Posterior vena cava (tissue), 2 donors: ENCODE measurements at places on chromosomes 2 and 18. TPM values are rescaled to one million over a fixed set of nuclear protein-coding genes. Genes with fewer than 3 reads are reported as not detected.
A peak's percentile ranks its signal among the peaks of the same experiment; 100 is the strongest.

GRCh38 chr2:39667104-39667885 lies 1.6 kb downstream of the TMEM178A start:
- DNase-seq = no peak

- no peak for DNase-seq
Observed at GRCh38 chr2:114472726-114473125, 30.3 kb downstream of the DPP10 start.

- no peak for DNase-seq
Observed at GRCh38 chr2:62627667-62628066, 77.8 kb upstream of the EHBP1 start.

GRCh38 chr18:5420906-5421305 lies 122.9 kb downstream of the EPB41L3 start:
- no peak for DNase-seq

GRCh38 chr18:35242426-35242825 lies 1.6 kb downstream of the ZNF397 start:
- DNase-seq = no peak

DNA sequence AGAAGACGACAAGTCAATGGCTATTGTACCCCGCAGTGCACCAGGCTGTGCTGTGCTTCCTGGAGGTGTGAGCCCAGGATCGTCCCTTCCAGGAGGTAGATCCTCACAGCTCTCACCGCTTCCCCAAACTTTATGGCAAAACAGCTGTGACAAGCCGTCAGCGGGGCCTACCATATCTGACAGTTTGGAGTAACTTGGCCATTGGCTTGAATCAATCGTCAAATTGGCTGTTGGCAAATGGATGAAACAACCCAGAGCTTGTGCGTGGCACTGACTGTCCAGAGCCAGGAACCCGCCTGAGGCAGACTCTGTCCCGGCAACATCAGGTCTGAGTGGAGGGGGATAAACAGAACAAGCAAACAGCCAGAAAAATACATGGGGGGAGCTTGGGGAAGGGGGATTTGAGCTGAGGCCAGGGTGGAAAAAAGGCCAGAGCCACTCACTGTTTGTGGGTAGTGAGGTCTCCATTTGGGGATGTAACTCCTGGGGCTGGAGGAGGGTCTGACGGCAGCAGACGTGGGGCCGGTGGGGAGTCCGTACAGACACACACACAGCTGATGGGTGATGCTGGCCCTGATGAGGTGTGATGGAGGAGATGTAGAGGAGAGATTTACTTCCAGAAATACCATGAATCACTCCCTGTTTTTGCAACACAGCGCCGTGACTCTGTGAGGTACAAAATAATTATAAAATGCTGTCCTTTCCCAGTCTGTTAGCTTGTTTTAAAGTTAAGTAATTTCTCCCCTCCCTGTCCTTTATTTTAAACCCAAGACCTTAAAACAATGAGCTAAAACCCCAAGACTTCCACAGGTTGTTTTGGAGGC lies 174.8 kb downstream of the TWIST2 start:
- peak; percentile 45 for DNase-seq

- no peak for DNase-seq
Observed at GRCh38 chr2:174597345-174598047, at the start of gene WIPF1. Gene WIPF1 (minus strand): TSS chr2:174597804. CDS start chr2:174585573, 12,231 bp downstream.

DNA sequence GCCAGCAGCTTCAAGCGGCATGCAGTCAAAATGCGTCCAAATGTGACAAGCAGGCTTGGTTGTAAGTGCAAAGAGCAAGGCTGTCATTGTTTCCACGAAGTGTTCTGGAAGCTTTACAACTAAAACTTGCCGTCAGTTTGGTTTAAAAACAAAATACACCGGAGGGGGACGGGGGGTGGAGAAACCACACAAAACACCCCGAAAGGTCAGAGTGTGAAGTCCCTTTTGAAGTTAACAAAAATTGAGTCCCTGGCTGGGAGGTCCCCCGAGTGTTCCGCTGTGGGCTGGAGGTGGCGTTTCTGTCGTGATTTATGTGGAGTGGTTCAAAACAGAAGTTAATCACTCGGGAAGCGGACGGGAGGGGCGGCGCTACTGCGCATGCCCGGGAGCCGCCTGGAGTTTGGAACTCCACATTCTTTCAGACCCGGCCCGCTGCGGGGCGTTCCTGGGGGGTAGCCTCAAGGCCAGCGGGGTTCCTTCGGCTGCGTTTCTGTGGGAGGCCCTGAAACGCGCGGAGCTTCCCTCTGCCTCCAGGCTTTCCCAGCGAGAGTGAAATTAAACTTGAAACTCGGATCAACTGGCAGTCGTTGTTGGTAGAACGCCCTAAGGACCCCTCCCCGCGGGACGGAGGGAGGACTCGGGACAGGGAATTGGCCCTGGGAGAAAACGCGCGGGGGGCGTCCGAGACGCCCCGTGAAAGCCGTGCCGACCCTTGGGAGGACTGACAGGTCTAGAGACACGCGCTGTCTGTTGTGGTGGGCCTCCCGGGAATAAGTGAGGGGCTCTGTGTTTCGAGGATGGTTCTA lies 1.4 kb downstream of the TGIF1 start:
- peak; percentile 98 for DNase-seq

- no peak for DNase-seq
Observed at GRCh38 chr18:62784966-62785413, 69.6 kb downstream of the PHLPP1 start.

- no peak for DNase-seq
Observed at GRCh38 chr2:205858881-205859441, 176.7 kb downstream of the NRP2 start.

- no peak for DNase-seq
Observed at GRCh38 chr2:214471990-214472389, 61.1 kb downstream of the VWC2L start.

- no peak for DNase-seq
Observed at GRCh38 chr2:202723746-202724145, 89.0 kb downstream of the FAM117B start.

- DNase-seq = peak; percentile 98
Observed at GRCh38 chr18:79951545-79952455, at the start of gene SLC66A2. Gene SLC66A2 (minus strand): TSS chr18:79951653. CDS start chr18:79950926, 727 bp downstream.

GRCh38 chr2:7982054-7982453 lies 699.8 kb upstream of the ID2 start:
- DNase-seq = no peak

- DNase-seq = peak; percentile 83
Observed at GRCh38 chr2:120177001-120177621, 46.1 kb downstream of the TMEM185B start.

DNA sequence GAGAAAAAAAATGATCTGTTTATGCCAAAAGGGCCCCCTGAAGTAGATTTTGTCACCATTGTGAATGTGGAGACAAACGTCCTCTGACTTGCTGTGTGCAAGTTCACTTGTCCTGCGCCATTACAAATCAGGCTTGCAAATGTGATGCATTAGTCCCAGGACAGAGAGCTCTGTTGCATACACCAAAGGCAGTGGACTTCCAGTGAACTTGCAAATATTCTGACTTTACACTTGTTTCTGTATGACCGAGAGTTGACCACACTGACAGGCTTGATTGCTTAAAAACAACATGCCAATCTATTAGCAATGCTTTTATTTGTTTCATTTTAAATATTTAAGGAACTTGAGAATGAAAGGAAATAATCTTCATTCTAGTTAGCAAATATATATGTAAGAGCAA lies 293.2 kb downstream of the PLCL1 start:
- no peak for DNase-seq

GRCh38 chr2:10300328-10300920 lies 2.3 kb upstream of the HPCAL1 start:
- DNase-seq = no peak

DNA sequence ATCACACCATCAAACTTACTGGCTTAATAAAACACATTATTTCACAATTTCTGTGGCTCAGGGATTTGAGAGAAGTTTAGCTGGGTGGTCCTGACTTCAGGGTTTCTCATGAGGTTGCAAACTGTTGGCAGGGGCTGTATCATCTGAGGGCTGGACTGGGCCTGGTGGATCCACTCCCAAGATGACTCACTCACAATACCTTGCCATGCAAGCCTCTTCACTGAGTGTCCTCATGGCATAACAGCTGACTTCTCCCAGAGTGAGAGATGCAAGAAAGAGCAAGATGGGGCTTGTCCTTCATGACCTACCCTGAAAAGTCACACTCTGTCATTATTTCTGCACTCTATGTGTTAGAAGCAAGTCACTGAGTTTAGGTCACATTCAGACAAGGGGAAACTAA lies 73.8 kb downstream of the AQP4 start:
- no peak for DNase-seq

DNA sequence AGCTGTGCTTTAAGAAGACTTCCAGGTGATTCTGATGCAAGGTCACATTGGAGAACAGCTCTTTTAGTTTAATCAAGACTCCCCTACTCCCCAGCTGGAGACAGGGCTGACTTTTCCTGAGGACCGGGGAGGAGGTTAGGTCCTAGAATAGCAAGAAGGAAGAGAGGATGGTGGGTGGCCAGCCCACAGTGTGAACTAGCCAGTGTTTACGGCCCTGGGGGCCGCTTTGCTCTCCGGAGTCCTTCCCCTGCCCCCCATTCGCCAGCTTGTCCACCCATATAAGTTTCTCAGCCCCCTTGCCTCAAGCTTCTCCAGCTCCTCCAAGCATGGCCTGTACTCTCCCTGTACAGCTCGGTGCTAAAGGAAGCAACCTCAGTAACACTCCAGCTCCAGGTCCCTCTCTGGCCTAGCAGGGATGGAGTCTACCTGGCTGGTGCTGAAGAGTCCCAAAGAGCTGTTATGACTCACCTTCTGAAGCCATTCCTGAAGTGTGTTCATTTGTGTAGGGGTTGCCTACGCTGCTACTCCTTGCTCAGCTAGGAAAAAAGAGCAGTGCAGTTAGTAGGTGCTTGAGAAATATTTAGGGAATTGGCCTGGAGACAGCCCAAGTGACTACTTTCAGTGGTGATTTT lies 7.9 kb downstream of the INPP4A start:
- DNase-seq = no peak

GRCh38 chr2:174383796-174384195 lies 11.7 kb upstream of the SCRN3 start:
- no peak for DNase-seq

- peak; percentile 90 for DNase-seq
Observed at GRCh38 chr2:172674034-172674967, 61.3 kb upstream of the RAPGEF4 start.

DNA sequence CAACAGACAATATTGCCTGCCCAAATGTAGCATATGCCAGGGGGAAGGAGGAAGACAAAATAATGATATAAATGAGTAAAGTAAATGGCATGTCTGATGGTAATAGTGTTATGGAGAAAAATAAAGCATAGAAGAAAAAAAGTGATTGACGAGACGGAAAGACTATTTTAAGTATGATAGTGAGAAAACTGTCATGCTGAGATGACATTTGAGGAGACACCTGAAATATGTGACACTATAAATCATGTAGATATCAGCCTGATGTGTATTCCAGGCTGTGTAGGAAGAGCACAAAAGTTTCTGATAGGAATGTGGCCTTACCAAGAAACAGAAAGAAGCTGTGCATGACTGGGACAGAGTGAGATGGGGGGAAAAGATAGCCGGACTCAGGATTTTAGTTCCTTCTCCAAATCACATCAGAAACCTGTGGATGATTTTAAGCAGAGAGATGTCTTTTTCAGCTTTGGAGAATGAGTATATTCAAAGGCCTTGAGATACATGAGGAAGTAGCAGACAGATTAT lies 387.3 kb upstream of the SYT4 start:
- no peak for DNase-seq

GRCh38 chr18:9772847-9773677 lies 65.0 kb downstream of the RAB31 start:
- no peak for DNase-seq

GRCh38 chr2:70890469-70891065 lies 45.1 kb upstream of the ATP6V1B1 start:
- DNase-seq = no peak

DNA sequence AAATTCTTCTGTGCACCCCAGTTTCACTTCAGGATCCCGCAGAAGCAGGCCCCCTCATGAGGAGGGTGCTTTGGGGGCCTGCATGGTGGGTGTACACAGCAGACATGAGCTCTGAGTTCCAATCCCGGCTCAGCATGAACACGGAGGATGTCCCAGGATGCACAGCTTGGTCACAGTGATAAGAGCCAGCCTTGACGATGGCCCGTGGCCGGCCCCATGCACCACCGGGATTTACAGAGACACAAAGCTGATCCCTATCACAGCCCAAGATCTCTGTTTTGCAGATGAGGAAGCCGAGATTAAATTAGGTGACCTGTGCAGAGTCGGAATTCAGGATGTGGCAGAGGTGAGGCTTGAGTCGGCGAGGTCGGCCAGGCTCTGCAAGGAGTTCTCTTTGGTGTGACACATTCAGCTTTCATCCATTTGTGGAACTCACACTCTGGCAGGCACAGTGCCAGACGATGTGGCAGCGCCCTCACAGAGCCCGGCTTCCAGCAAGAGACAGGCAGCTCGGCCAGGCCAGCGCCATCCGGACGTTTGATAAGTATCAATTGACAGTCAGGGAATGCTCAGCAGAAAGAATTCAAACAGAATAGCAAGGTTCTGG lies 456.3 kb upstream of the MYT1L start:
- DNase-seq = no peak

- DNase-seq = no peak
Observed at GRCh38 chr2:142119347-142119746, 11.5 kb downstream of the LRP1B start.

DNA sequence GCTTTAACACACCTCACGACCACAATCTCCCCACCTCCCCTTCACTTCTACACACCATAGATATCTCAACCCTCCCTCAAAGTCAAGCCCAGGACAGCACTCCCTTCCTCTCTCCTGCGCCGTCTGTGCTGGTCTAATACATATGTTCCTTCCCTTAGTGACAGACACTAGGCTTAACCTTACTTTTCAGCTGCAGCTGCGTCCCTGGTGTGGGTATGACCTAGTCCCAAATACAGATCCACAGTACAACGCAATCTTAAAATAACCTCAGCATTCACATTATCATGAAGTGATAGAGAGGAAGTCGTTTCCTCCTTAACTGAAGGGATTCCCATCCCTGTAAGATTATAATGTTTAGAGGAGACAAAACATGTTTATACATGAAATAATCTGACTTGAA lies 192.7 kb upstream of the TANK start:
- DNase-seq = no peak

- DNase-seq = no peak
Observed at GRCh38 chr2:6309415-6310255, 556.1 kb downstream of the CMPK2 start.

- peak; percentile 83 for DNase-seq
Observed at GRCh38 chr2:134120406-134120732, 133.5 kb upstream of the MGAT5 start.

SNRNP200 gene
- total RNA-seq = 67.2 TPM

COL6A3 gene
- 835 TPM for total RNA-seq

PCARE gene
- total RNA-seq = not detected

TTN gene
- 6.7 TPM for total RNA-seq

LRRTM4 gene
- 0.81 TPM for total RNA-seq

TMEM200C gene
- 3.9 TPM for total RNA-seq

TCF23 gene
- total RNA-seq = 5.0 TPM

CYP27A1 gene
- 18.7 TPM for total RNA-seq

EHD3 gene
- total RNA-seq = 17.4 TPM

MYO1B gene
- total RNA-seq = 29.8 TPM

SCYGR4 gene
- not detected for total RNA-seq

DLGAP1 gene
- 0.05 TPM for total RNA-seq

TFCP2L1 gene
- 0.29 TPM for total RNA-seq

STPG4 gene
- total RNA-seq = not detected

AKAIN1 gene
- not detected for total RNA-seq

TUBA3D gene
- total RNA-seq = not detected

AQP4 gene
- not detected for total RNA-seq

HOXD3 gene
- total RNA-seq = 9.0 TPM
